ENCODE measurements at places on chromosomes 7 and 10.

DNA sequence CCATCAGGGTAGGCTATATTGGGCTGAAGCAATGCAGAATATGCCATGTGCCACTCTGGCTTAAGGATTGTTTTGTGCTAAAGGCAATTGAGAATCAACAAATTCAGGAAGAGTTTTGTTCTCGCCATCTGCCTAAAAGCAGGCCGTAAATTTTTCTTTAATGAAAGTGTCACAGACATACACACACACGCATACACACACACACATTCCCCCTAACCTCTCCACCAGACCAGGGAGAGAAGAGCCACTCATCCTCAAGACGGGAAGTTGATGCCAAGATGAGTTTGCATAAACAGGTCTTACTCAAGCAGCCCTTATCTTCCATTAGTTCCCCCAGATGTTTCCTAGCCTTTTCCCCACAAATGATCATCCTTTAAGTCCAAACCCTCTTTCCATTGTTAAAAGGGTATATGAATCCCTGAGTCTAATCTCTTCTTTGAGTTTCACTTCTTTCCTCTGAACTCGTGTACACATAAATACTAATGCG lies 59.6 kb upstream of the TRIM24 start:
- DNase-seq, result no peak

GRCh38 chr7:81657551-81657950 lies 112.3 kb downstream of the HGF start:
- DNase-seq, result no peak

GRCh38 chr7:70734411-70734810 lies 397.5 kb upstream of the GALNT17 start:
- DNase-seq, result no peak

- DNase-seq, result no peak
These were observed 3.0 kb upstream of the TMEM184A start for GRCh38 chr7:1558841-1559625.

DNA sequence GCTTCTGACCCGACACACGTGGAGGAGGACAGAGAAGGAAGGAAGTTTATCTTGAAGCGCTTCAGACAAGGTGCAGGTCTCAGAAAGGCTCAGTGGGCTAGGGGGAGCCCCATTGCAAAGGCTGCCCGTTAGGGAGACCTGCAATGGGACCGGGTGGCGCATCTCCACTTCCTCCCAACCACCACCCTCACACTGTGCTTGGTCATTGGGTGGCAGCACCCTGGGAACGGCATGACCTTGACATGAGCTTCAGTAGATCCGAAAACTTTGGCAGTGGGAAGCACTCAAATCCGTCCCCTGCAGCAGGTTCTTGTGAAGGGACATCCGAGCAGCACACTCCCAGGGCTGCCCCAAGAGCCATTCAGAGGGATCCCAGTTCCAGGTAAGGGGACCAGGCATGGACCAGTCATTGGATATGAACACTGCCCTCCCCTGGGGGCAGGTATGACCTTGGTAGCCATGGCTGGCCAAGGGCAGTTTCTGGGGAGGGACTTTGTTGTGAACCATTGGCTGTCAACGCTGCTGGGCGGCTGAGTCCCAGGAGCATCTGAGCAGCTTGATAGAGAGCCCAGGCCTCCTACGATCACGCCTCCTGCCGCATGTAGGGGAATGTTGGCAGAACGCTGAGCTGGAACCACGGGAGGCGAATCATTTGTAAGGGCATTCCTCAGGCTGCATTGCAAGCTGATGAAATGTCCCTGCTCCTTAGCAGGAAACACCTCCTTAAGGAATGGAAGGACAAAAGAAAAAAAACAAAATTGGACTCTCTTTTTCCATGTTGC lies 31.7 kb downstream of the GALNTL5 start:
- DNase-seq, result no peak

DNA sequence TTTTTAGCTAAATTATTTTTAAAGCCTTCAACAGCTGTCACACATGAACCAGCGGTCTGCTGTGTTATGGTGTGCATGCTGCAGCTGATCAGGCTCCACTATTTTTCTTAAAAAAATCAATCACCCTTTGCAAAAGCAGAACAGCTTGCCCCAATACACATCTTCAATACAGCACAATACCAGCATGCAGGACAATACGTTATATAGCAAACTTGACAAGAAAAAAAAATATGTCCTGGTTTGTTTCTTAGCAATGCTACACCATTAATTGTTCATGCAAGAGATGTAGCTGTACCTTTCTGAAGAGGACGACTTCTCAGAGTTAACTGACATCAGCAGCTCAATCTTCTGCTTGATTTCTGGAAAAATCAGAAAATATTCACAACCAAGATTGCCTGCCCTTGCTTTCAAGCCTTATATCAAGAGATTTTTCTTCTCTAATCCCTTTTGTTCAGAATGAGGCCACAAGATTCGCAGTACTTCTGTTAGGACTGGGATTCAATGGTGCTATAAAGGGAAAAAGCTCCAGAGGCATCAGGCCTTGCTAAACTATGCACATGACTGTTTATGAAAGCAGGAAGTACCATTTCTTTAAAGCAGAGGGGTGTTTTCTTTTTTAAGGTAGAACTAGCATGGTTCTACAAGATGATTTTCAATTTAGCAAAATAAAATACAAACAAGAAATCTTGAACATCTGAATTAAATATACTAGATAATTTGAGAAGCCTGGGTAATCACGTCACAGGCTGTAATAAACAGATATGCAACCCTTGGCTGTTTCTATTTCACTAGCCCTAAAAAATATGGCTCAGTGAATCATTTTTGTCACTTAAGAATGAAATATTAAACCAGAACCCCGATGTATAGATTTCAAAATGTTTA lies 120.0 kb downstream of the SRPK2 start:
- DNase-seq, result peak; percentile 26

DNA sequence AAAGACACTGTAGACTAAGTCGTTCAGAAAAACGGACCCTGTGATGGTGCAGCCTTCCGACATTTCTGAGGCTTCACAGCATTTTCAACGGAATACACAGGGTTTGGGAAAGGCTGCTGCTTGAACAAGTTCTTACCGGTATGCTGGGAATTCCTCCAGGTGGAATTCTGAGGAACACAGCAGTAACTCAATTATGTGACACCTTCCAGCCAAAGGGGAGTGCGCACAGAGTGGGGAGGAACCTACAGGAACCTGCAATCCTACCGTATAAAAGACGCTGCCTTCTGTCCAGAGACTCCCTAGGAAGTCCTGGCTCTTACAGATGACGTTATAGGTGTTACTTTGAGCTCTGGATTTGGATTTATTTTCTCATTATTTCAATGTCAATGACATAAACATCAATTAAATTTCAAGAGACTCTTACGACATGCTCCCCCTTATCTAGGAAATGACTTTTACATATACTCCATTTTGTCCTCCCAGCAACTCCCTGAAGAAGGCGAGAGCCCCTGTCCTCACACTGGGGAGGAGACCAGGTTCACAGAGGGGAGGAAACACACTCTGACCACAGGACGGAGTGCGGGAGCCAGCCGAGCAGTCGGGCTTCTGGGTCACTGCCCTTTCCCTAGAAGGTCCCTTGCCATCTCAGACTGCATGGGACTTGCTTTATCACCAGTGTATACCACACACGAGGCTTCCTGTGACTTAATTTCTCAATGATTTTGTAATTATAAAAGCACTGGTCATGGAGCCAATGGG lies 27.9 kb downstream of the VIPR2 start:
- no peak for DNase-seq

GRCh38 chr7:1536743-1537534 lies 6.4 kb downstream of the MAFK start:
- DNase-seq, result peak; percentile 96

DNA sequence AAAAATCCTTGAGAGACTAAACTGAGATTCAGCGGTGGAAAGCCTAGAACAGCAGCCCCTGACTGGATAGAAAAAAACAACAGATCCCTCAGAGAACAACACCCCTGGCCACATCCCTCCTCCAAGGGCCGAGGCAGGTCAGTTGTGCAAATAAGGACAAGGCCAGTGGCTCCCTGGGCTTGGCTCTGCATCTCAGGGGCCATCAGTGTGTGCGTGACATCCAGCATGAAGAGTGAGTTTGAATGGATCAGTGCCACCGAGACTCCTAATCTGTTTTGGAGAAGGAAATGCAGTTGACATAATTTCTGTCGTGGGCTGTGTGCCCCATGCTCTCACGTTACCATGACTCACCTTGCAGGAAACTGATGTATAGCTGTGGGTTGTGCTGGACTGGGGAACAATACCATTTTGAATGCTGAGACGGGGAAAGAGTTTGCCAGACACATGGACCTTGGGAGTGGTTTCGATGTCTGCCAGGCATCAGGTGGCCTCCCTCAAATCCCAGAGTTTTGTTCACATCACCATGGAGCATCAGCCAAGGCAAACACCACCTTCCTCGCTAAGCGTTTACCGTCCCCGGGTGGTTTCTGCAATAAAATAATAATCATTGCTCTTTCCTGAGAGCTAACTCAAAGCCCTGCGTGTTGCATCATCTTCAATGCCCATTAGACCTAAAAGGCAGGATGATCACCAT lies 153.2 kb upstream of the FZD8 start:
- DNase-seq, result no peak

GRCh38 chr10:125605167-125605566 lies 77.8 kb downstream of the TEX36 start:
- DNase-seq, result no peak

DNA sequence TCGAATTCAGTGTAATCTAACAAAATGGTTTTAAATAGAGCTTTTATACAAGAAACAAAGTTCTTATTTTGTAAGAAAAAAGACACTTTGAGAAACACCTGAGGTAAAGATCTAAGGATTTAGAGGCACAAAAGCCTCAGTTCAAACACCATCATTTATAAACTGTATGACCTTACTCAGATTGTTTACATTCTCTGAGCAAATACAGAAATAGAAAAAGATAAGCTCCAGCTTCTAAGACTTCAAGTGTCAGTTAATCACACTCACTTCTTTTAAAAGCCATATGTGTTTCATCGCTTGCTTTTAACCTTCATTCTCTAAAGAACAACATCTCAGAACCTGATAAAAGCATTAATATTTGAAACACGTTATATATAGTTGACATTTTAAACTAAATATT lies 27.9 kb downstream of the CADPS2 start:
- DNase-seq, result no peak

DNA sequence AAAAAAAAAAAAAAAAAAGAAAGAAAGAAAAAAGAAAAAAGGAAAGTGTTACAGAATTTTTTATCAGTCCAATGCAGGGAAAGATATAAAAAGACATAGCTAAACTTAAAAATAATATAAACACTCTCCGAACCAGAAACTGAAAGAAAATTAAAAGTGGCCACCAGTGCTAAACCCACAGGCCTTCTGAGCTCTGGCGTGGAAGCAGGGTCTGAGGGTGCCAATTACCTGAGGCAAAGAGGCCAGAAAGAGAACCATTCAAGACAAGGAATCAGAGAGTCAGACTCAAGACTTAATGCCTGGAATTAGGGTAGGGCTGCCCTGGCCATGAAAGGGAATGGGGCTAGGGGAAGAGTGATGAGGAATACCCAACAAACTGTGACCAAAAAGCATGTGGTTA lies 36.9 kb upstream of the STARD3NL start:
- no peak for DNase-seq

DNA sequence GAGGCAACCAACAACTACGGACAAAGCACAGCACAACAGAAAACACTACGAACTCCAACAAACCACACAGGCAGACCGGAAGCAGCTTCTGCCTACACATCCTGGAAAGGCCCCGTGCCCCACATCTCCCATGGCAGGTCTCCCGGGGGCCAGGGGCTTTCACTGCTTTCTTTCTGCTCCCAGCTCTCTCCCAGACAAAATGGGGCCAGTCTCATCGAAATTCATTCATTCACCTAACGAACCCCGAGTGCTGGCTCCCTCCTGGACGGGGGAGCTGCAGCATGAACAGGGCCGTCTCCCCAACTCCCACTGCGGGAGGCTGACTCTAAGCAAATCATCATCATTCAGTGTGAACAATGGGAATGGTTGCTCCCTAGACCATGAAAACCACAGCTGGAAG lies 47.6 kb upstream of the NANOS1 start:
- no peak for DNase-seq

DNA sequence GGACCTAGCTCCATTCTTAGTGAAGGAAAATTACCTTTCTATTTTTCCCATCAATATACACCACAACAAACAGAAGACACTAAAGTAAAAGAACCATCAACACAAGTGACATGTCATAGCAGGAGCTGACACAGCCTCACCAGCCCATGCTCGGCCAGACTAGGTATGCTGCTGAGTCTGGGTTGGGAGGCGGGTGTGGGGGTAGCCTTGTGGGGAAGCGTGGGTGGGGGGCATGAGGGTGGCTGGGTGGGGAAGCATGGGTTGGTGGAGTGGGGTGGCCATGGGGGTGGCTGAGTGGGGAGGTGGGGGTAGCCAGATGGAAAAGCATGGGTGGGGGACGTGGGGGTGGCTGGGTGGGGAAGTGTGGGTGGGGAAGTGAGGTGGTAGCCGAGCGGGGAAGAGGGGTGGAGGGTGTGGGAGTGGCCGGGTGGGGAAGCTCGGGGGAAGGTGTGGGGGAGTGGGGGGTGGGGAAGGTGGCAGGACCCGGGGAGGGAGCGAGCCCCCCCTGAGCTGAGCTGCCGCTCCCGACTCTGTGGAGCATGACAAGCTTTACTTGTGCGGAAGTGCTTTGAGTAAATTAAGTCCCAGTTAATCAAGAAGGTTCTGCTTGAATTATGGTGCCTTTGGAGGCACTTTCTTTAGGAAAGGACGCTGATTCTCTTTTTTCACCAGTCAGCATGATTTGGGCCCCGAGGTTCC lies 294.6 kb upstream of the ZNF32 start:
- DNase-seq, result no peak

DNA sequence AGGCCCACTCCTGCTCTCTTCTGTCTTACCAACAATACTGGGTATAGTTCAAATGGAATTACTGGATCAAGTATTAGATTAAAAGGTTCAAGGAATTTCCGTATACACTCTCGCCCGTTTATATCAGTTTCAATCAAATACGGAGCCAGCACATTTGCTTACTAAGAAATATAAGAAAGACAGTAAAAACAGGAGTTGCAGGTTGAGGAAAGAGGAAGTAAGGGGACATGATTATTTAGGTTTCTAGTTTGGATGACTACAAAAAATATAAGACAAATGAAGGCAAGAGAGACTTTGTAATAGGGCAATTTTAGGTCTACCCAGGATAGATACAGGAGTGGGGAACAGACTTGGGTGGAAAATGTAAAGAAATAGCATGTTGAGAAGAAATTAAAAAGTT lies 109.9 kb upstream of the ABI1 start:
- no peak for DNase-seq

Measured in smooth muscle cell of the brain vasculature (primary cell).